ENCODE measurements at places on chromosomes 4 and X. TPM values are rescaled to one million over a fixed set of nuclear protein-coding genes. Genes with fewer than 3 reads are reported as not detected.

DNA sequence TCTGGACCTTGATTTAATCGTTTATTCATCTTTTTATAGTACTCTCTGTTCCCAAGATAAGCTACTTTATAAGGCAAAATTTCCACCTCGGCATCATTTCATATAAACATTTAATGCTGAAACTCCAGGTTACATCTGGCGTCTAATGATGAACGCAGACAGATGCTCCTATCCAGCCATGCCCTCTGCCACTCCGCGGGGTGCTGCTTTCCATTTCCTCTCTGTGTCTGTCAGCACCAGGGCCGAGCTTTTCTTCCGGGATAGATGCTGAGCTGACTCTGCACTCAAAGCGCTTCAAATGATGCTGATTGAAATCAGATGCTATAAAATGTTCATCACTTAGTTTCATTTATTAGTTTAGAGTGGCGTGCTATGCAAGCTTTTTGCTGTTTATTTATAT is 80.5 kb upstream of the HELT start:
- no peak for DNase-seq

GRCh38 chr4:740656-741282 is 35.1 kb downstream of the PCGF3 start:
- DNase-seq, result no peak

DNA sequence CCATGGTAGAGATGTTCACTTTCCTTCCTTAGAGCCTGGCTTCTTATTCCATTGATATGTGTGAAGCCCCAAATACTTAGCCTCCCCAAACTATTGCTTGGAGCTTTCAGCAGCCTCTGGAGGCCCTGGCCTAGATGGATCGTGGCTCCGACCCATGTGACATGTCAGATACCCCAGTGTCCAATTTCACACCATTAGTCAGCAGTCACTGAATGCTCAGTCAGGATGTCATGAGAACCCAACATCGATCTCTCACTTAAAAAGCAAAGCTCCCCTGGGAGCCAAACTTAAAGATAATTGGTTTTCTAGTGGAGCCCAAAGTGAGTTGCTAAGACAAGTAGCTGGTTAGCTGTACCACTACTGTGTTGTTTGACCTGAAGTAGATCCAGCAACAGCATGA is 41.6 kb upstream of the IGSF1 start:
- DNase-seq, result no peak

The S100G gene
- total RNA-seq, result not detected

DNA sequence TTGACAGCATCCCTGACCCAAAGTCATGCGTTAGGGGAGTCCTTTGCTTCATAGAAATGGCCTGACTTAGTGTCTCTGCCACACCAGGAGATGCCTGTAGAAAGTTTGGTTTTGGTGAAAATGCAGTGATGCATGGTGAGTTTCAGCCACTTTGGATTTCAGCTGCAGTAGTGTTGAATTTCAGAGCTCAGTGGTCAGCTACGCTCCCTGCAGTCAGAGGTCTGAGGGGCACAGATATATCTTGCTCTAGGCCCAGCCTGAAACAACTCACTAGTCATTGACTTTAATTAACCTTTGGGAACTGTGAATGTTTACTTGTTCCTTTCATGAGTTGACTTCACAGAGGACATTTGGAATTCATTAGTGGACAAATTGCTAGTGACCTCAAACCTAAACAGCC is 17.5 kb downstream of the RBMX2 start:
- no peak for DNase-seq

GRCh38 chrX:68419975-68420374 is 13.3 kb downstream of the OPHN1 start:
- no peak for DNase-seq

- DNase-seq, result no peak
Observed at GRCh38 chr4:253936-254756, 51.1 kb downstream of the ZNF732 start.

GRCh38 chr4:111014537-111014936 is 391.7 kb upstream of the PITX2 start:
- DNase-seq, result no peak

GRCh38 chr4:60389633-60390032 is 810.5 kb upstream of the ADGRL3 start:
- no peak for DNase-seq

The GLRA2 gene
- total RNA-seq, result not detected

The GRIA3 gene
- total RNA-seq, result 0.51 TPM

- no peak for DNase-seq
Observed at GRCh38 chr4:18635531-18635930, 614.0 kb upstream of the LCORL start.

The PAGE5 gene
- total RNA-seq, result not detected

The F11 gene
- total RNA-seq, result not detected

The FRAS1 gene
- total RNA-seq, result 0.66 TPM

GRCh38 chr4:8070736-8071718 is 87.6 kb downstream of the ABLIM2 start:
- no peak for DNase-seq

The EFHC2 gene
- total RNA-seq, result 0.08 TPM

The CACNA1F gene
- 0.05 TPM for total RNA-seq

DNA sequence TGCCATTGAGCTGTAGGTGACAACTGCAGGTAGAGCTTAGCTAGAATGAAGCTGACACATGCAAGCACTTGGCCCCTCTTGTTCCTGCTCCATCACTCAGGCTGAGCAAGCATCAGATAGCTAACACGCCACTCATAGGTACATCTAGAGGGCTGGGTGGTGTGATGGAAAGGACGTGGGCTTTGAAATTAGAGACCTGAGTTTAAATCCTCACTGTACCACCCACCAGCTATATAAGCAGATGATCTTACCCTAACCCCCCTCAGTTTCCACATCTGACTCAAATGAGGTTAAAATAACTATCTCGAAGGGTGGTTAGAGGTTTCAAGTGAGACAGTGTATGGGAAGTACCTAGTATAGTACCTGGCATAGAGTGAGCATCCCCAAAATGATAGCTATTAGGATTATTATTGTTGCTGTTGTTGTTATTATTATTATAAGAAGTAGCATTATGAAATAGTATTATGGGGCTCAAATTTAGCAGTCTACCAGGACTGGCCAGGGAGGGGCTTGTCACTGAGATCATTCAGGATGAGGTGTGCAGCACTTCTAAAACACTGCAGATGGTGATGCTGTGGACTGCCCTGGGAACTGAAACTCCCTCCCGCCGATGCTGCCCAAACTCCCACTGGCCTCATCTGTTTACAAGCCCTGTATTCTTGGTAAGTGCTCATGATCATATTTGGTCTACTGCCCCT is 59.0 kb downstream of the REELD1 start:
- DNase-seq, result peak; percentile 94

The OPHN1 gene
- total RNA-seq, result 0.03 TPM

GRCh38 chrX:153556767-153557166 is 39.3 kb downstream of the ATP2B3 start:
- no peak for DNase-seq

DNA sequence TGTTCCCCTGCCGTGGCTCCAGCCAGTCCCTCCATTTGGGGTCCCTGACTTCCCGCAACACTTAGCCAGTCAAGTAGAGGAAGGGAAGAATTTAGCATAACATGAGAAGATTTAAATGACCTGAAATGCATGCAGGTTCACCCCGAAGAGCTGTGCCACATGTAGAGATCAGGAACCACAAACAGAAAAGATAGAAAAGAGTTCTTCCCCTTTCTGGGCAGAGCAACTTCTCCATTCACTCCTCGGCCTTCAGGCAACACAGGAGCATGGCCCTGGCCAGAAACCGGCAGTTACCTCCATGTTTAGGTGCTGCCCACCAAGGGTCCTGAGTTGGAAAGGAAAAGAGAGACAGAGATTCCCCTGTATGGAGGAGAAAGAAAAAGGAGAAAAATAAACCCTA is 5.2 kb downstream of the NLRP2B start:
- DNase-seq, result no peak

The SRPK3 gene
- total RNA-seq, result not detected

The ZNF711 gene
- total RNA-seq, result 2.0 TPM

All from GM12878 (cell line).